ENCODE measurements at places on chromosomes 6 and 20.

- no peak for DNase-seq
These were observed 438.6 kb downstream of the CDC5L start for GRCh38 chr6:44826025-44826676.

DNA sequence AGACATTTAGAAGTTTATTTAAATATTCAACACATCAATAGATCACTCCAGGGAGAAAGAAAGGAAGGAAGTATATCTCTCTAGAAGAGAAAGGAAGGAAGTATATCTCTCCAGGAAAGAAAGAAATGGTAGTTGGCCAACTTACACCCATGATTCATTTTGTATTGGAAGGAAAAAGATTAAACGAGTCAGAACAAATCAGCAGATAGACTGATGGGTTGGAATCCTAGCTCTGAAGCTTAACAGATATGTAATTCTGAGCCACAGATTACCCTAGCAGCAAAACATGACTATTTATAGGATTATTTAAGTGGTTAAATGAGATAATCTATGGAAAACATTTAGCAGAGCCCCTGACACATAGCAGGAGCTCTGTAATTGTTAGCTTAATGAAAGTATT is 27.1 kb downstream of the COL12A1 start:
- no peak for DNase-seq

GRCh38 chr6:29958921-29959320 is 16.6 kb downstream of the HLA-A start:
- no peak for DNase-seq

GRCh38 chr20:52279706-52280105 is 88.1 kb upstream of the ZFP64 start:
- no peak for DNase-seq

GRCh38 chr20:6616421-6616820 is 151.1 kb upstream of the BMP2 start:
- no peak for DNase-seq

All from hematopoietic multipotent progenitor cell treated with erythropoietin and hydrocortisone succinate and interleukin-3 and kit ligand, for 17 days (in vitro differentiated cells).